ENCODE measurements at places on chromosomes 16 and 17.

DNA sequence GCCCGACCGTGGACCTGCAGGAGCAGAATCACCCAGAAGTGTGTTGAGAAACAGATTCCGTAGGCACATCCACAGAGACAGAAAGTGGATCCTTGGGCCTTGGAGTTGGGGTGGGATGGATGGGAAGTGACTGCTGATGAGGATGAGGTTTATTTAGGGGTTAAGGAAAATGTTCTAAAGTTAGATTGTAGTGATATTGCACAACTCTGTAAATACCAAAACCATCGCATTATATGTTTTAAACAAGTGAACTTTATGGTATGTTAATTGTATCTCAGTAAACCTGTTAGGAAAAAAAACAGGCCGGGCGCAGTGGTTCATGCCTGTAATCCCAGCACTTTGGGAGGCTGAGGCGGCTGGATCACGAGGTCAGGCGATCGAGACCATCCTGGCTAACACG lies 3.6 kb downstream of the ENDOV start:
- DNase-seq = no peak

DNA sequence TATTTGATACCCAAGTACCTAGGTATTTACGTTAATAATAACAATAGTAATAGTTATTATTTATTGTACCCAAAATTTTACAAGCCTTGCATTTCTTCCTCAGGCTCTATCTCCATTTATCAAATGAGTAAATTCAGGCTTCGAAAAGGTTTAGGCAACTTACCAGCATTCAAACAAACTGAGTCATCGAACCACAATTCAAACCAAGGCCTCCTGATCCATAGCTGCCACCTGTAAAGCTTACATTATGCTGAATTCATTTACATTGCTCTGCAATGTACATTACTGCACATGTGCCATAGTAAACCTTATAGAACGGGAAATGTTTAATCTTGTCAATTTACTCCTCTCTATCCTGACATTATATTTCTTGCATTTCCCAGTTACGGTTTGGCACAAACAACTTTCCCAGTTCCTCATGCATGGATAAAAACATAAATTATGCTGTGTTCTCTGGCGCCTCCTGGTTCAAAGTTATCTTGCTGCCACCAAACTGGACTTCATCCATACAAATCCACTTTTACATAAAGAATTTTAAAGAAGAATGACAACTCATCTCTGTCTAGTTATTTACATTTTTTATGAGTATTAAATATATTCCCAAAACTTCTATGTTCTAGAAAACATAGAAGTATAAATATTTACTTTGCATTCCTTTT lies 360.6 kb upstream of the SOX9 start:
- DNase-seq = no peak

DNA sequence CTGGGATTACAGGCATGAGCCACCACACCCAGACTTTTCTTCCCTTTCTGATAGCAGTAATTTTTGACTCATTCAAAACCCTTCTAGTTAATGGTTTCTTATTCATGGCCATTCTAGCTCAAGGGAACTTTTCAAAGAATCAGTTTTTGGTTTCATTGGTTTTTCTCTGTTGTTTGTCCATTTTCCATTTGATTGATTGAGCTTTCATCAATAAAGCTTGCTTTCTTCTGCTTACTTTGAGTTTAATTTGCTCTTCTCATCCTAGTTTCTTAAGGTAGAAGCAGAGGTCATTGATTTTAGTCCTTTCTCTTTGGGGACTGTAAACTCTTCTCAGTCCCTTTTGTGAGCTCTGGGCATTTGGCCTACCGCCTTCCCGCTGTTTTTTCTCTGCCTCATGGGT lies 82.0 kb upstream of the CHMP6 start:
- DNase-seq = no peak

DNA sequence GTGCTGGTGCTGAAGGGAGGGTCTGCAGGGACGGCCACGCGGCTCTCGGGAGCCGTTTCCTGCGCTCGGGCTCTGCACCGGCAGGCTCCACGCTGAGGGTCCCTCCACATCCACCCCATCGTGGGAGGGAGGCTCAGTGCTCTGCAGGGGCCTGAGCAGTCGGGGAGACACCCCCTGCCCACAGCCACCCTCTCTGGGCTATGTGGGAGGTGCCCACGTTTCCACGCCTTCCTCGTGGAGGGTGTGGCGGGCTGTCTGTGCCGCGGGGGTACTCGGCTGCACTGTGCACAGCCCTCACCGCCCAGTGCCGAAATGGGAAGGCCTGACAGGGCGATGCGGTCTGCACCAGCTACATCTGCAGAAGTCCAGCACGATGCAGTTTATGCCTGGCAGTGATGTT lies 25.5 kb upstream of the ZNF750 start:
- DNase-seq = no peak

DNA sequence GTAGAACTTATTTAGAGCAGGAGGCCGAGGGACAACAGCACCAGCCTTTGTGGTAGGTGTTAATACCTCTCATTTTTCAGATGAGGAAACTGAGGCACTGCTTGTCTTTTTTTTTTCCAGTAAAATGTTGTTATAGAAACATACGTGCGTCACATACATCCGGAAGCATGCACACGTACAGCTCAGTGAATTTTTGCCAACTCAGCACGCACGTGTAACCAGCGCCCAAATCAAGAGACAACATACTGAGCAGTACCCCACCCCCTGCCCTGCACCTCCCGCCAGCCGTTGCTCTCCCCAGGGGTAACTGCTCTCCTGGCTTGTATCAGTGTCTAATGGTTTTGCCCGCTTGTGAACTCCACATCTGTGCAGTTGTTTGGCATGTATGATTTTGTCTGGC lies 92.0 kb downstream of the CMIP start:
- no peak for DNase-seq

GRCh38 chr16:86231996-86232350 lies 278.4 kb upstream of the FOXF1 start:
- DNase-seq = no peak

- no peak for DNase-seq
Observed at GRCh38 chr17:78904371-78904770, 1.4 kb upstream of the CEP295NL start.

- DNase-seq = no peak
Observed at GRCh38 chr17:62819511-62820221, 11.6 kb upstream of the MARCHF10 start.

- DNase-seq = no peak
Observed at GRCh38 chr16:55964923-55965475, 89.8 kb upstream of the CES5A start.

- DNase-seq = no peak
Observed at GRCh38 chr16:78396673-78397072, 297.2 kb downstream of the WWOX start.

DNA sequence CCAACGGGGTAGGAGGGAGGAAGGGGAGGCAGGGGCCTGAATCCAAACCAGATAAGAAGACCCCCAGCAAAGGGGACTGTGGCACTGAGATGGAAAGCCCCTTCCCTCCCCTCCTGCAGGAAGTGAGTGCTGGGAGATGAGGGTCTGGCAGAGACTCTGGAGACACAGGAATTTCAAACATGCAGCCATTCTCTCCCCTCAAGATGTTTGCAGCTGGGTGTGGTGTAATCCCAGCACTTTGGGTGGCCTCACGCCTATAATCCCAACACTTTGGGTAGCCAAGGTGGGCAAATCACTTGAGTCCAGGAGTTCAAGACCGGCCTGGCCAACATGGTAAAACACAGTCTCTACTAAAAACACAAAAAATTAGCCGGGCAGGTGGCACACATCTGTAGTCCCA lies 33.9 kb upstream of the FAAP100 start:
- DNase-seq = no peak

- DNase-seq = no peak
Observed at GRCh38 chr16:2295056-2295798, 27.3 kb upstream of the RNPS1 start.

- DNase-seq = no peak
Observed at GRCh38 chr17:37769050-37769449, 24.2 kb upstream of the HNF1B start.

- DNase-seq = no peak
Observed at GRCh38 chr17:78598013-78598471, 20.8 kb upstream of the DNAH17 start.

- DNase-seq = no peak
Observed at GRCh38 chr16:48811478-48811877, 201.5 kb upstream of the N4BP1 start.

DNA sequence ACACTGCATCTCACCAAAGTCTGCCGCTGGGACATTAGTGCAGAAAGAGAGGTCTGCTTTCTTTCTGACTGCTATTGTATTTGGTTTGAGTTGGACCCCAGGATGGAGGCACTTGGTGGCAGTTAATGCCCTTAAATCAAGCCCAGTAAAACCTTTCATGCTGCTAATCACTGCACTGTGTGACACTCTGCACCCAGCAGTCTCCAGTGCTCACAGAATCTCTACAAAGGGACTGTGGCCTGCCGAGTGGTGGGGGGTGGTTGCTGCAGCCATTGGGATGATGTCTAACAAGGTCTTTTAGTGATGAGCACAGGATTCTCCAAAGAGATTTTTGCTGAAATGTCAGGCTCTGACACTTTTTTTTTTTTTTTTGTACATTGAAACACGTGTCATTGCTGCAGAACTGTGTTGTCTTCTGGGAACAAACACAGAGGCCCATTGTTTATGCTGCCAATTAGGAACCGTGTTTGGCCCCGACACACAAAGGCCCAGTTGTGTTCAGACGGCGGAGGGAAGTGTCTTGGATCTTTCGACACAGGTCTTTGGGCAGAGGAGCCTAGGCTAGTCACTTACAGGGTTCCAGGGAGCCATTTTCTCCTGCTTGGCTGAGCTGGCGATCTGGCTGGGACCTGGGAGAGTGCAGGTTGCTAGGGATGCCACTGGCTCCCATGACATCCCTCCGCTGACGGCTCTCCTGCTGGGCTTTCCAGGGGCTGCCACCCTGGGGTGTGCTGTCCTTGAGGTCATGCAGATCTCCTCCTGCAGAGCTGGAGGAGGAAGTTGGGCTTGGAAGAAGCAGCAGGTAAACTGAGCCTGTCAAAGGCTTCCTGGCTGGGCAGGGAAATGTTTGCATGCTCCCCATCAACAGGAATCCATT lies 16.2 kb upstream of the TNRC6C start:
- no peak for DNase-seq

- no peak for DNase-seq
Observed at GRCh38 chr16:13186813-13187212, 285.4 kb downstream of the SHISA9 start.

DNA sequence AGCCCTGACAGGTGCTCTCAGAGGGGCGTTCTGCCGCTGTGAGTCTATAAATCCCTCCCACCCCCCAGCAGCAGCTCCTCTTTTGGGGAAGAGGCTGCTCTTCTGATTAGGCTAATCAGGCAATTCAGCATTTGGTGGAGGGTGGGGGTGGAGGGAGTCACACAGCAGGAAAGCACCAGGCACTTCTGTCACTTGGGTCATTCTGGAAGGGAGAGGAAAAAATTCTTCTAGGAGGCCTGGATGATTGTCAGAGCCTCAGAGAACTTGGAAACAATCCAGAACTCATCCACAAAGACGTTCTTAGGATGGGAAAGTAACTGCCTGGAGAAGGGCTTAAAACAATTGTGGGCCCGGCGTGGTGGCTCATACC lies 7.3 kb upstream of the SSTR2 start:
- no peak for DNase-seq

DNA sequence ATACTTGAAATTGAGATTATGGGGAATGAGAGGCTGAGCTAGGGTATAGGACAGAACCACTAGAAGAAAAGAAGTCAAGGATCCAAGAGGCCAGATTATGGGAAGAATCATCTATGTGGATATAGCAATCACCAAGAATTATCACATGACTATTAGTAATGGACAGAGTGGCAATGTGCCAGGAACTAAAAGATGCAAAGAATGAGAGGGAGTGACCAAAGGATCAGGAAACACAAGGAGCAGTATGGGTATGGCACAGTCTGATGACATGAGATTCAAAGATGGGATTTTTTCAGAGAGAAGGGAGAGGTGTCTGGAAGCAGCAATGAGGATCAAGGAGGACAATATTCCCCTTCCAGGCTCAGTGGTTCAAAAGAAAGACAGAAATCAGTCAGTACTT lies 212.2 kb downstream of the AATF start:
- no peak for DNase-seq

GRCh38 chr17:47717261-47717697 lies 15.8 kb upstream of the TBX21 start:
- no peak for DNase-seq

DNA sequence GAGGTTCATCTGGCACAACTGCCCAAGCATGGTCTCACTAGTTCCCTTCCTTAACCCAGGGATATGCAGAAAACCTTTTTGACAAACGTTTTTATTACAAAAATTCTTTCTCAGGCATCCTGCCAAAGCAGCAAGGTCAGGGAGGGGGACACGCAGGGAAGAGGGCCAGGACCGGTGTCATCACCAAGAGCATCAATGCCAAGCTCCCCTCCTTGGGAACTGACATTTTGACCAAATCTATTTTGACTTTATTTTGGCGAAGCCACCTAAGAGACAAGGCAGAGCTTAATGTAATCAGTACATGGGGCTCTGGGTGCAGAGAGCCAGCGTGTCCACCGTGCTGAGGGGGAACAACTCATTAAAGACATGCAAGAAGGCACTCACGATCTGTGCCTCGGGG lies 265.2 kb downstream of the CBLN1 start:
- no peak for DNase-seq

GRCh38 chr17:21164216-21164615 lies 37.5 kb downstream of the DHRS7B start:
- no peak for DNase-seq

GRCh38 chr17:74020522-74020921 lies 183.0 kb upstream of the RPL38 start:
- no peak for DNase-seq

DNA sequence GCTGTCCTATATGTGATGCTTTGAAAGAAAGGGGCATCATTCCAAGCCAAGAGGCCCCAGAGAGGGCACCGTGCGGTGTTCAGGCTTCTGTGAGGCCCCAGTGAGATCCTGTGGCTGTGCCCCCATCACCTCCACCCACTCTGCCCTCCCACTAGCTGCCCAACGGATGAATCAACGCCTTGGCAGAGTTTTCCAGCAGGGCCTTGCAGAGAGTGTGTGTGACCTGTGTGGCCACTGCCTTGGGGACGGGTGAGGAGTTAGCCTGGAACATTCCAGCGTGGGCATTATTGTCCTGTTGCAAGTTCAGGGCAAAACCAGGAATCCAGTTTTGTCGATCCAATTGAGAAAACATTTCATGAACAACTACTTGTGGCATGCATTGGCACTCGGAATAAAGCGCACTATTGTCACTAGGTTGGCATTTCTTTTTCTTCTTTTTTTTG lies 53.7 kb downstream of the SF3B3 start:
- DNase-seq = no peak

DNA sequence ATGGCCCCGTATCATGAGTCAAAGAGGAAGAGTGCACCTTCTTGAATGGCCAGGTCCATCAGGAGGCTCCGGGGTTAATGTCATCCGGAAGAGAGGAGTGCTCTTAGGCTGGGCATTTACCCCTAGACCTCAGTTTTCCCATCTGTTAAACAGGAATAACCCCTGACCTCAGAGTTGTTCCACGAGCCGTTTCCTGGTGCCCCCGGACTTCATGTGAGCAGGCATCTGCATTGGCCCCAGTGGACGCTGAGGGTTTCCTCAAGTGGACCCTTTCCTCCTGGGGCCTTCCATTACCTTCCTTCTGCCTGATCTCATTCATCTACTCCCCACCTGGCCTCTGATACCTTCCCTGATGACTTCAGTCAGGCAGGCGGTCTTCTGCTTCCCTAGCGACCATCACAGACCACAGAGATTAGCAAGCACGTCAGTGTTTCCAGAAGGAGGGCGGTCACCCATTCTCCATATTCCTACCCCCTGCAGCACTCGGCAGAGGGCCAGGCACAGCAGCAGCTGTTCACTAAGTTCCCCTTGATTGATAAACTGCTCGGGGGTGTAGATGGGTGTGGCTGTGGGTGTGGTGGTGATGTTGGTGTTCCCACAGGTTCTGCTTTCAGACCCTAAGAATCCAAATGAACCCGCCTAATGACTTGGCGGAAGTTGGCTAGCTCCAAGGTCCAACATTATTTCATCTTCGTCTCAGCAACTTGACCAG lies 346.6 kb upstream of the TNRC6C start:
- DNase-seq = no peak

Data from CD4-positive, alpha-beta T cell (primary cell).